ENCODE measurements at places on chromosomes 2 and 18.

GRCh38 chr2:27494284-27494943 lies 586 bp downstream of the FNDC4 start:
- DNase-seq = no peak

DNA sequence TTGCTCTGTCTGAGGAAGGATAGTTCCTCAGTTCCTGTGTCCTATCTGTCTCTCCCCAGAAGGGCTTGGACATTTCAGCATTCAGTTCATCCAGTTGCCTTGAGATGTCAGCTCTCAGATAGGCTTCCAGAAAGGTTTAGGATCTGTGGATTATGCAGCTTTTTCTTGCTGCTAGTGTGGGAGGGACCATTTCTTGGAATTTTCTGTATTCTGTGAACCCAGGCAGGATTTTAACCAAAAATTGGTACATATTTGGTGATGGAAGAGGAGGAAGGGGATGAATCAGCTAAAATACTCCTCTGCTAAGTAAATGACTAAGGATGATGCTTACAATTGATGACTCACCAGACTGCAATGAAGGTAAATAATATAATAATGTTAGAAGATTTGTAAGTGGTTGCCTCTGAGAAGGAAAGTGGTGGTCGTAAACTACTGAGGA lies 58.6 kb upstream of the DOCK10 start:
- no peak for DNase-seq

DNA sequence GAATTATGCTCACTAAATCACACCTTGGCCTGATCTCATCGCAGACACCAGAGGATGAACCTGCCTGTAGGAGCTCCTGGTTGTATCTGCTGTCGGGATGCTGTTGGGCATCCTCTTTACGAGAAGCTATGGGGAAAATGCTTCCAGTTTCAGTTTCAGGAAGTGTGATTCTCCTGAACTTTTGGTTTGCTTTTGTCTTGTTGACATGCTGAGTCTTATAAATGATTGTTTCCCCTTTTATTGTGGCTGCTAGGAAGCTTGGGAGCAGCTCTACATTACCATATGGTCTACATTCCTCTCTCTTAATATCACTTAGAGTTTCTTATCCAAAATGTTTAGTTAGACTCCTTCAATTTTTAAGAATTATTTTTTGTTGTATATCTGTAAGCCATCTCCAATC lies 227.5 kb downstream of the MTX2 start:
- DNase-seq = no peak

GRCh38 chr2:55112229-55113031 lies 62.2 kb upstream of the RTN4 start:
- peak; percentile 37 for DNase-seq

GRCh38 chr2:168490015-168490874 lies 34.2 kb downstream of the CERS6 start:
- DNase-seq = peak; percentile 74

DNA sequence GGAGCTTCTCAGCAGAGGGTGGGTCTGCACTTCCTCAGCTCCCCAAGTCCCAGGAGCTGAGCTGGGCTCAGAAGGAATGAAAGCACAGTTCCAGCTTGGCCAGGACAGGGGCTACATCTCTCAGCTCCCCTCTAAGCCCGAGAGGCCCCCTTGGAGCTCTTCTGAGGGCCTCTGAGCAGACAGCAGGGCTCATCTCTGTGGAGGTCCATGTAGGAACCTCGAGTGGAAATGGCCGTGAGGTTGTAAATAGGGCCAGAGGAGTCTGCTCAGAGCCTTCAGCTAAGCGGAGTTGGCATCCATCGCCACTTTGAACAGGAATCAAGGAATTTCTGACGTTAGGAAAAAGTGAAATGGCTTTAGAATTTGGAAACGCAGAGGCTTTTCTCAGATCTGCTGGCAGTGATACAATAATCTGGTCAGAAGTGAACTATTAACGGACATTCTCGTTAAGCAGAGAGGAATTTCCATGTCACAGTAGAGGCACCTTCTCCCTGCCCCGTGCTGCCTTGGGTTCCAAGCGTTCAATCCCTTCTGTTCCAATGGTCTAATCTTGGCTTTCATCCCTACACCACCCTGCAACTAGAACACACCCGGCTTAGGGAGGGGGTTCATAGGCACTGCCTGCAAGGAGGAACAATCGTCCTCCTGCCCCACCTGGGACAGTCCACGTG lies 213.9 kb downstream of the NDUFA10 start:
- DNase-seq = no peak

Data from RPMI8226 (cell line).